Foreskin keratinocyte (primary cell): ENCODE measurements at places on chromosomes 12 and 14.

DNA sequence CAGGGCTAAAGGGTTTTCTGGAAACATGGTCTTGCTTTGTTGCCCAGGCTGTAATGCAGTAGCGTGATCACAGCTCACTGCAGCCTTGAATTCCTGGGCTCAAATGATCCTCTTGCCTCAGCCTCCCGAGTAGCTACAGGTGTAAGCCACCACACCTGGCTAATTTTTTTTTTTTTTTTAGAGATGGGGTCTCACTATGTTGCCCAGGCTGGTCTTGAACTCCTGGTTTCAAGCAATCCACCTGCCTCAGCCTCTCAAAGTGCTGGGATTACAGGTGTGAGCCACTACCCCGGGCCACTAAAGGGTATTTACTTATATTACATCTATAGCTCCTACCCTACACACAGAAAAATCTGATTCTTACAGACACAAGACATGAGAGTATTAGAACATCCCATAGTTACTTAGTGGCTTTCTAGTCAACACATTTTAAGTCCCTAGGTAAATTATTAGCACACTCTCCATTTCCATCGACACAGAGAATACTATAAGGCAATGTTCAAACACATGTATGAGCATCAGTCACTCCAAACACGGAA is 6.2 kb upstream of the DCAF11 start:
- no peak for DNase-seq

DNA sequence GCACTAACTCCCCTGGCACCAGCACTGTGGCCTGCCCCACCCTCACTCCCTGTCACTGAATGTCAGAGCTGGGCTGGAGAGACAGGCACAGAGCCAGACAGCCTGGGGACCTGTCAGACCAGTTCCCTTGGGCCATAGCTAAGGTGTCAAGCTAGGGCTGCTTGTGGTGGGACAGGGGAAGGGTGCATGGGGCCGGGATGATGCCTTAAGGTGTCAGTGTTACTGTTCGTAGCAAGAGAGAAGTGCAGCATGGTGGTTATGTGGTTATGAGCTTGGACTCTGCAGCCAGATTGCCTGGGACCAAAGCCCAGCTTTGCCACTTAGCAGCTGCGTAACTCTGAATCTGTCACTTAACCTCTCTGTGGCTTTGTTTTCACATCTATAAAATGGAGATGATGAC is 3.8 kb downstream of the RAPGEF3 start:
- DNase-seq: no peak

- no peak for DNase-seq
Observed at GRCh38 chr12:99605-100004, 33.0 kb downstream of the IQSEC3 start.

GRCh38 chr14:65302571-65303189 is 109.8 kb upstream of the FUT8 start:
- no peak for DNase-seq

GRCh38 chr14:45290547-45290946 is 37.5 kb upstream of the MIS18BP1 start:
- no peak for DNase-seq

DNA sequence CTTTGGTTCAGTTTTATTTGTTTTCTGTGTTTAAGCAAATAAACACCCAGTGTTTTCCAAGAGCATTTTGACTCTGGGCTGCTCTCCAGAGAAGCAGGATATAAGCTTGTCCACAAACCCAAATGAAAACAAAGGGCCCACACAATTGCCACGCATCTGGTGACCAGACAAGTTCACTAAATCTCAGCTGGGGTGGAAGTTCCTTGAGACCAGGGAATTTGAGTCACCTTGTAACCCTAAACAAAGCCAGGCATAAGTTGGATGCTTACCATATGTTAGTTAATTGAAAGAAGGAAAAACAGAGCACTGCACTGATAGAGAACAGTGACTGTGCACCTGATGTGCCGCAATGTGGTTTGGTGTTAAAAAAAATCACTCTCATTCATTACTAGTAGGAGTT is 1.6 kb upstream of the TXNRD1 start:
- no peak for DNase-seq

DNA sequence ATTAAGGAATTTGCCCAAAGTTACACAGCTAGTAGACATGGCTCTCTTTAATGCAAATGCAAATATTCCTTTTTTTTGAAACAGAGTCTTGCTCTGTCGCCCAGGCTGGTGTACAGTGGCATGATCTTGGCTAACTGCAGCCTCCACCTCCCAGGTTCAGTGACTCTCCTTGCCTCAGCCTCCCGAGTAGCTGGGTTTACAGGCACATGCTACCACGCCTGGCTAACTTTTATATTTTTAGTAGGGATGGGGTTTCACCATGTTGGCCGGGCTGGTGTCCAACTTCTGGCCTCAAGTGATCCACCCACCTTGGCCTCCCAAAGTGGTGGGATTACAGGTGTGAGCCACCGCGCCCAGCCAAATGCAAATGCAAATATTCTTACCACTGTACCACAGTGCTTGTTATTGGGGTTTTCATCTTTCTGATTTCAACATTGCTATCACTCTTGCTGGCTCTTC is 24.5 kb upstream of the HIGD1C start:
- DNase-seq: no peak

GRCh38 chr12:104697186-104697585 is 240.4 kb downstream of the CHST11 start:
- DNase-seq: no peak

GRCh38 chr14:101875727-101876554 is 88.4 kb upstream of the DYNC1H1 start:
- no peak for DNase-seq

GRCh38 chr14:59305836-59306555 is 117.5 kb downstream of the DAAM1 start:
- DNase-seq: peak; percentile 71

DNA sequence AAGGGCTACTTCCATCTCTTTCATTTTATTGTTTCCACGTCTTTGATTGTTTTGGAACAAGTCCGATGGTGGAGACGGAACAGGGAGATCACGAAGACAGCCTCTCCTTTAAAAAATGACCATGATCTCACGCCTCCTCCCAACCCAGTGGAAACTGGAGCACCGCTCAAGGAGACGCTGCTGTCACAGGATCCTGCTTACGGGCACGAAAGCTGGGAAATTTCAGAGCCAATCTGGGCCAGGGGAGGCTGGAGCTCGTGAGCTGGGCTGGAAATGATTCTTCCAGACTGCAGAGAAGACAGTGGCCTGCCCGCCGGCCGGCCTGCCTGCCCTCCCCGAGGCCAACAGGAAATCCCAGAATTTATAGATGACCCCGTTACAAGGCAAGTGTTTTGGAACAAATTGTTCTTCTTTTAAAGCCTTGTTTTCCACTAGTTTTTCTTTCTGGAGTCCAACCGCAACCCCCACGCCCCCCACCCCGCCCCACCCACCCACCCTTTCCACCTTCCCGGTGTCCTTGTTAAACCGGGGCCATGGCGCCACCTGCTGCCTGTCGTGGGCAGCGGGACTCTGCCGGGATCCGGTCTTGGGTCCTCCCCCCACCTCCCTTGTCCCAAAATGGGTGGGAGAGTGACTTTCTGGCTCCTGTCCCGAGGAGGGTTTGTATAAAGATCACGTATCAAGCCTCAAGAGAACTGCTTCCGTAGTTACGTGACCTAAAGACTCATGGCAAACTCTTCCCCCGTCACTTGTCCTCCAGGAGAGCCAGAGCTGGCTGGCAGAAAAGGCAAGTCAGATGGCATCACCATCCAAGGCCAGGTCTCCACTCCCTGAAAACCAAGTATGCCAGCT is 40.3 kb downstream of the MAP1LC3B2 start:
- no peak for DNase-seq

DNA sequence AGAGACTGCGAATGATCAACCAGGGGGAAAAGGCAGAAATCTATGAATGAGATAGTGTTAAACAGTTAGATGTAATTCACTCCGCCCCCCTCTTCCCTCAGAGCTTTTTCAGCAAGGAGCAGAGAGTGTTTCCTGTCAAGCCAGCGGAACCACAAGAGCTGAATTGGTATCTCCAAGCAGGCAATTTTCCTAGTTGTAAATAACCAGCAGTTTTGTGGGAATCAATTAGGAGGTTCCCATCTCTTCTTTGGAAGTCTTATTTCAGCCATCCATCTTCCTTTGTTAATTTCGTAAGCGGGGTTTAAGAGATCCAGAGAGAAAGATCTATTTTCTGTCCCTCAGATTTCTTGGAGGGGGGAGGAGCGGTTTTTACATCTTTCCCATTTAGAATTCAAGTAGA is 178.0 kb downstream of the FOXN3 start:
- no peak for DNase-seq

- peak; percentile 20 for DNase-seq
Observed at GRCh38 chr12:83477696-83478095, 791.0 kb downstream of the TMTC2 start.

DNA sequence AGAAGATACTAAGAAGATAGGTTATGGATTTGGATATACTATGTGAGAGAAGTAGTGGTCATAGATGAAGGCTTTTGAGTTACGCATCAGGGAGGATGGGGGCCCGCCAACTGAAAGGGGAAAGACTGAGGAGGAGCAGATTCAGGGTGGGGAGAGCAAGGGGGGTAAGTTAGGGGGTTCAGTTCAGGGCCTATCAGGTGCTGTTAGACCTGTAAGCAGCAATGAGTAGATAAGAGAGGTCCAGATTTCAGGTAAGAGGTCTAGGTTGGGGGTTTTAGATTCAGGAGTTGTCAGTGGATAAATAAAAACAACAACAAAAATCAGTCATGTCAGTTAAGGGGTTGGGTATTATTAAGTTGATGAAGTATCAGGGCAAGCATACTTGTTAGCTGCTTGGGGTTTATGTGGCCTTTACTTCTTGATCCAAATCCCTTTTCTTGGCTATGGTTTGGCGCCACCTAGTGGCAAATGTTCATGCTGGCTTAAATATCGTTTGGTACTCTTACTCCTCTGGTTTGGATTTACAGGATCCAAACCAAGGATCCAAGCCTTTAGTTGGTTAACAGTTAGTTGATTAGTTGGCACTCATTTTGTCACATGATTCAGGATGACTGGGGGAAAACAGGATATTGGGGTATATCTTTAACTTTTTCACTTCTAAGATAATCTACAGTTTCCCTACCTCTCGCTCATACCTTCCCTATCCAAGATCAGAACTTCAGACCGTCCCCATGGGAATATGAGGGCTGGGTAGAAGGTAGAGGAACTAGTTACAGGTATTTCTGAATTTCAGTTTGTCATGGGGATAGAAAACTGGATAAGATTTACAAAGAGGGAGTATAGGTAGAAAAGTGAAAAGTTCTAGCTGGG is 65.1 kb downstream of the PCNX1 start:
- peak; percentile 38 for DNase-seq

DNA sequence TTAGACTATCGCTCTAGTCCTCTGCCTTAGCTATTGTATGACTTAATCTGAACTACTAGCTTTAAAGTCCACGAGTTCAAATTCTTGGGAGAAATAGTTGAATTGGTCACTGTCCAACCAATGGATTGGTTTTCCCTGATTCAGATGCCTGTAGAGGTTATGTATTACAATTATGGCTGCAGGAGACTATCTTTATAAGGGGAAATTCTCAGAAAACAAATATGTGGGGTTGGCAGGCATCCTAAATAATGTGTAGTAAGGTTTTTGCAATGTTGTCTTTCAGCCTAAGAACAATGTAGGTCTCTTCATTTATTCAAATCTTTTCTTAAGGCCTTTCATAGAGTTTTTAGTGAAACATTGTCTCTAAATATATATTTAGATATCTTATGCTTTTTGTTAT is 26.9 kb downstream of the MYRFL start:
- DNase-seq: no peak

- DNase-seq: no peak
Observed at GRCh38 chr14:94393474-94393873, 5.1 kb upstream of the SERPINA1 start.

DNA sequence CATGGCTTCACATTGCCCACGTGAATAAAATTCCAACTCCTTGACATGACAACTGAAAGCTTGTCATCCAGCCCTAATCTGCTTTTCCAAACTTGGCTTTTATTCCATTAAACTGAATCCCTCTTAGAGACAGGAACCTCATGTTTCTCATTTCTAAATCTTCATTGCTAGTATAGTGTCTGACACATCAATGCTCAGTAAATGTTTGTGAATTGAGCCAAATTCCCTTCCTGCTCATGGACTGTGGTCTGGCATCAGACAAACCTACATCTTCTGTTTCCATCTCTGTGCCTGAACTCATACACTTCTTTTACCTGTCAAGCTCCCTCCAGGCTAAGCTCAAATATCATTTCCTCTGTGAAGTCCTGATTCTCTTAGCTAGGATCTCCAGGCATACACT is 4.3 kb upstream of the FKBP11 start:
- no peak for DNase-seq

DNA sequence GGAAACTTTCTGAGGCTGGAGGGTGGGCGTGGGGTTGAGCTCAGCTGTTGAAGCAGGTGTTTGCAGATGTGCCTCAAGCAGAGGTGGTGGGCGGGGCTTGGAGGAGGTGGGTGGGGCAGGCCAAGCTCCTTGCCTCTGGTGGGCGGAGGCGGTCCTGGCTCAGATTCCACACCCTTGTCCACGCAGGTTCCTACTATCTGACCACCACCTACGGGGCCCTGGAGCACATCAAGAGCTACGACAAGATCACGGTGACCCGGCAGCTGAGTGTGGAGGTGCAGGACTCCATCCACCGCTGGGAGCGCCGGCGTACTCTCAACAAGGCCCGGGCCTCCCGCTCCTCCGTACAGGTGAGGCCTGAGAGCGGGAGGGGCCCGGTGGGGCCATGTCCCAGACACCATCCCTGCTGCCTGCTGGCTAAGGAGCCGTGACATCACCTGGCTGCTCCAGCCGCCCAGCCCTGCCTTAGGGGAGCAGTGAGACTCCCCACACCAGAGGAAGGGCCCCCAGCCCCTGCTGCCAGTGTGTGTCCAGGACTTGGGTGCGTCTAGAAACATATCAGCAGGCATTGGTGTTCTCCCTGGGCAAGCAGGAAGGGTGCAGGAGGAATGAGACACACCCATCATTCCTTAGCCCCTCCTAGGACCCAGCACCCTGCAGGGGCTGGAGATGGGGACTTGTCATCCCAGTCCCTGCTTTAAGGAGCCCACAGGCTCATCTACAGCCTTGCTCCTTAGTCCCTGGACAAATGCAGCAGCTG is 63.4 kb downstream of the LGMN start:
- DNase-seq: no peak

GRCh38 chr12:124241776-124242528 is 52.9 kb upstream of the RFLNA start:
- DNase-seq: no peak

GRCh38 chr12:112879191-112879705 is 27.5 kb upstream of the OAS1 start:
- no peak for DNase-seq

DNA sequence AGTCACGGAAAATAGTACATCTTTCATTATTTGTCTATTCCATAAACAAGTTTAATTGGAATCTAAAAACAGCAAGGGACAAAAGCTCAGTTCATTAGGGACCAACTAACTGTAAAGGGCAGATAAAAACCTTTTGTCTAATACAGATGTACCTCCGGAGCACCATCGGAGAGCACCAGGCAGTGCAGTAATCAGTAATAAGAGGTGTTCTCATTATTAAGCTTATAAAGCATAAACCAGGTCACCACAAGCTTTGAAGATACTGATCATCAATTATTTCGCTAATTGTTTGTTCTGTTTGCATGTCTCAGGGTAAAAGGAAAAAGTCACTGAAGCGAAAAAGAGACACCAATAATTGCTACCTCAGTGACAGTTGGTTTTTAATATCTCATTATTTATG is 207.3 kb upstream of the PRKD1 start:
- no peak for DNase-seq
